ENCODE measurements at places on chromosomes 16 and 17. TPM values are rescaled to one million over a fixed set of nuclear protein-coding genes. Genes with fewer than 3 reads are reported as not detected.

- no peak for DNase-seq
Observed at GRCh38 chr17:155576-155975, 18.2 kb downstream of the SCGB1C2 start.

The DYNLRB2 gene
- 2.7 TPM for total RNA-seq

GRCh38 chr17:13337864-13338371 lies 263.8 kb downstream of the HS3ST3A1 start:
- DNase-seq: no peak

DNA sequence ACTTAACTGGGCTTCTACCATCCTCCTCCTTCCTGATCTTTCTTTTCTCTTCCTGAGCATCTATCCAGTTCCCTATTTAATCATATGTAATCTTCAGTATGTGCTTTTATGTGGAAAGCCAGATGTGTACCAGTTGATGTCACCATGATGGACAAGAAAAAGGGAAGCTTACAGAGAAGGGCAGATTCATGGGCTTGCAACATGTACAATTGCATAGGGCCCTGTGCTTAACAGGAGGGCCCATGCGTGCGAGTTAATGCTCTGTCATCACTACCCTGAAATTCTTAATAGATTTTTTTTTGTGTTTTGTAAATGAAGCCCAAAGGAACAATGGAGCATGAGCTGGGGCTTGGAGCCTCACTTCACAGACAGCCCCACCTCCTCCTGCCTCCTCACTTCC lies 124.3 kb downstream of the CDH13 start:
- no peak for DNase-seq

The SEPTIN1 gene
- 12.8 TPM for total RNA-seq

Measured in kidney (tissue), 22 donors.